ENCODE measurements at places on chromosomes 7 and 10.

GRCh38 chr10:89566095-89566950 is 30.9 kb upstream of the SLC16A12 start:
- no peak for DNase-seq

- no peak for DNase-seq
Measured at GRCh38 chr10:97611473-97611872, 21.8 kb downstream of the MORN4 start.

GRCh38 chr10:29104661-29105399 is 184.0 kb upstream of the LYZL1 start:
- no peak for DNase-seq

- no peak for DNase-seq
Measured at GRCh38 chr10:104077247-104077646, 8.4 kb downstream of the COL17A1 start.

DNA sequence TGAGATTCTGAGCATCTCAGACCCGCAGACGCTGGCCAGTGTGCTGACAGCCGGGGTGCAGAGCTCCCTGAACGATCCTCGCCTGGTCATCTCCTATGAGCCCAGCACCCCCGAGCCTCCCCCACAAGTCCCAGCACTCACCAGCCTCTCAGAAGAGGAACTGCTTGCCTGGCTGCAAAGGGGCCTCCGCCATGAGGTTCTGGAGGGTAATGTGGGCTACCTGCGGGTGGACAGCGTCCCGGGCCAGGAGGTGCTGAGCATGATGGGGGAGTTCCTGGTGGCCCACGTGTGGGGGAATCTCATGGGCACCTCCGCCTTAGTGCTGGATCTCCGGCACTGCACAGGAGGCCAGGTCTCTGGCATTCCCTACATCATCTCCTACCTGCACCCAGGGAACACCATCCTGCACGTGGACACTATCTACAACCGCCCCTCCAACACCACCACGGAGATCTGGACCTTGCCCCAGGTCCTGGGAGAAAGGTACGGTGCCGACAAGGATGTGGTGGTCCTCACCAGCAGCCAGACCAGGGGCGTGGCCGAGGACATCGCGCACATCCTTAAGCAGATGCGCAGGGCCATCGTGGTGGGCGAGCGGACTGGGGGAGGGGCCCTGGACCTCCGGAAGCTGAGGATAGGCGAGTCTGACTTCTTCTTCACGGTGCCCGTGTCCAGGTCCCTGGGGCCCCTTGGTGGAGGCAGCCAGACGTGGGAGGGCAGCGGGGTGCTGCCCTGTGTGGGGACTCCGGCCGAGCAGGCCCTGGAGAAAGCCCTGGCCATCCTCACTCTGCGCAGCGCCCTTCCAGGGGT is 703 bp downstream of the RBP3 start:
- no peak for DNase-seq

DNA sequence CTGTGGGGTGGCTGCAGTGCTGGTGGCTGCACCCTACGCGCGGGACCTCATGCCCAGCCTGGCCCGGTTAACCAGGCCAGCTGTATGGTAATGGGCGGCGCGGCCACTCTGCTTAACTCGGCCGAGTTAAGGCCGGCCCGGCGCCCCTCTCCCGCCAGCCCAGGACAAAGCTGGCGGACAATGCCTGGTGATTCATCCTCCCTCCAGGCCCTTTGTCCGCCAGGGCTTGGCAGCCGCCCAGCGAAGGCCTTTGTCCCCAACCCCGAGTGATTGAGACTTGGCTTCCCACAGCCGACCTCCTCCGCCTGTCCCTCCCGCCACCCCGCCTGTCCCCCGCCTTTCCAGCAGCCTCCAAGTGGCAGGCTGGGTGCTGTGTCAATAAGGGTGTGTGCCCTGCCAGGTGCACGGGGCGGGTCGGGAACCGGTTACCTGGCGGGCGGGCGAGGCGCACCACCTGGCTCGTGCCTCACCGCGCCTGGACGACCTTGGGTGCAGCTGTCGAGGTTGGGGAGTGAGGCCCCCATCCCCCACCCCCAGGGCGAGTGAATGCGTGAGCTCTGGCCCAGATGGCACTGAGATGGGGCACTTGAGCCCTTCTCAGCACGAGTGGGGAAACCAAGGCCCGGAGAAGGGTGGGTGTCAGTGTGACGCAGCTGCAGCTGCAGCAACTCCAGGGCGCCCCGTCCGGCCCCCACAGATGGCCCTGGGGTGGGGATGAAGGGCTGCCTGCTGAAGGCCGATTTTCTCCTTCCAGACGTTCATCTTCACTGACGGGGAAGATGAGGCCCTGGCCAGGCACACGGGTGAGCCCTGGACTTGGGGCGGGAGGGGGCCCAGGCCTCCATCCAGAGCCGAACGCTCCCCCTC is 4.6 kb downstream of the LFNG start:
- DNase-seq, result no peak
